Tongue (tissue), 3 donors: ENCODE measurements at places on chromosomes 16 and 17. TPM values are rescaled to one million over a fixed set of nuclear protein-coding genes. Genes with fewer than 3 reads are reported as not detected.

Gene ETV4
- total RNA-seq, result 4.3 TPM

- DNase-seq, result no peak
Measured at GRCh38 chr17:64037802-64038201, 17.4 kb upstream of the ICAM2 start.

DNA sequence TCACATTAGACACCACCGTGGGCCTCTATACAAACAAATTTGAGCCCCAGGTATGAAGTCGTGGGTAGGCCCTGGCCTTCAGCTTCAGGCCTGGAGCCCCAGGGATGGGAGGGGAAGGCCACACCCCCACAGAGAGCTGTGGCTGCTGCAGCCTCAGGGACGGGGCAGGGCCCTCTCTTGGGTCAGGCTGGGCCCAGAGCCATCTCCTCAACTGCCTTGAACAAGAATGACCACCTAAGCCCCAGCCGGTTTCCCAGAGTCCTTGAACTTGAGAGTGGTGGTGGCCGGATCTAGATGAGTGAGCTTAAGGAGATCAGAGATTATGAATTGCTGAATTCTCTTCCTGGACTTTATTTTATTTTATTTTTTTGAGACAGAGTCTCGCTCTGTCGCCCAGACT lies 18.6 kb downstream of the SCNN1B start:
- no peak for DNase-seq

Gene TBC1D3E
- total RNA-seq, result not detected

Gene RUNDC3A
- 5.9 TPM for total RNA-seq

DNA sequence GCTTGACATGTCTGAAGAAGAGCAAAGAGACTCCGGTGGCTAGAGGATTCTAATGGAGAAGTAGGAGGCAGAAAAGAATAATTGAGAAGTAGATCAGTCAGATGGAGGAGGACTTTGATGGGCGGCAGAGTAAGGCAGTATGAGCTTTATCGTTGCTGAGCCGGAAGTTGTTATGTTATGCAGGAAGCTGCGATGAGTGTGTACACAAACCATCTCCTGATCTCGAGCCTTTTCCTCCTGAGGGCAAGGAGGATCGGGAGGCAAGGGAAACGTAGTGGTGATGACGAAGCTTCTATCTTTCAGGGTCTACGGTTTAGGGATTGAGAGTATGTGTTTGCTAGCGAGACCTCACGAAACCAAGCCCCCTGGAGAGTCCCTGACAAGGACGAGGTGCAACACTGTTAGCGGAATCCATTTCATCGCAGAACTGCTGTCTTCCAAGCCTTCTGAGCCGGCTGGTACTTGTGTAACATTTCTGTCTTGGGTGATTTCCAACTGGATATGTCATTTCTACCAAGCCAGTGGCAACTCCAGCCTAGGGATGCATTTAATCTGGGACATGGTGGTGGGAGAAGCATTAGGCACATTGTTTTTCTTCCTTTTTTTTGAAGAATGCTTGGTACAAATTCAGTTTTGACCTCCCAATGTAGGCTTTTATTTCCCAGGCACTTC lies 45.5 kb downstream of the RBFOX1 start:
- peak; percentile 44 for DNase-seq

DNA sequence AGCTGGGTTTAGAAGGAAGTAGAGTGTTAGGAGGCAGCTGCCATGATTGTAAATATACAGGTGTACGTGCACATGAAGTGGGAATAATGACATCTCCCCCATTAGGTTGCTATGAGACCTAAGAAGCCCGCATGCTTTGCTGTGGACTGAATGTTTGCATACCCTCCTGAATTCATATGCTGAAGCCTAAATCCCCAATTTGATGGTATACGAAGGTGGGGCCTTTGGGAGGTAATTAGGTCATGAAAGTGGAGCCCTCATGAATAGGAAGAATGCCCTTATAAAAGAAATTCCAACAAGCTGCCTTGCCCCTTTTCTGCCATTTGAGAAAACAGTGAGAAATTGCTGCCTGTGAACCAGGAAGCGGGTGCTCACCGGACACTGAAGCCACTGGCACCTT lies 44.0 kb downstream of the CCDC182 start:
- DNase-seq, result no peak

DNA sequence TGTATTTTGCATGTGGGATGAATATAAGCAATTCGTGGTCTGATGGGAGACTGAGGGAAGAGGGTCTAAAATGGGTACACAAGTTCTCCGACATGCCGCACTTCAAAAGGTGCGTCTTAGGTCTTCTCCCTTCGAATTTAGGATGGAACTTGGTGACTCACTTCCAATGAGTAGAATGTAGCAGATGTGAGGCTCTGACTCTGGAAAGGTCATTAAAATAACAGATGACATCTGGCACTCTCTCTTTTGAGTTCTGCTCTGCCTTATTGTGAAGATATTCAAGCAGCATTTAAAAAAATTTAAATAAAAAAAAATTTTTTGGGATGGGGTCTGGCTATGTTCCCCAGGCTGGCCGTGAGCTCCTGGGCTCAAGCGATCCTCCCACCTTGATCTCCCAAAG lies 92.7 kb downstream of the TMEM100 start:
- DNase-seq, result no peak

Gene TVP23A
- total RNA-seq, result 1.2 TPM

DNA sequence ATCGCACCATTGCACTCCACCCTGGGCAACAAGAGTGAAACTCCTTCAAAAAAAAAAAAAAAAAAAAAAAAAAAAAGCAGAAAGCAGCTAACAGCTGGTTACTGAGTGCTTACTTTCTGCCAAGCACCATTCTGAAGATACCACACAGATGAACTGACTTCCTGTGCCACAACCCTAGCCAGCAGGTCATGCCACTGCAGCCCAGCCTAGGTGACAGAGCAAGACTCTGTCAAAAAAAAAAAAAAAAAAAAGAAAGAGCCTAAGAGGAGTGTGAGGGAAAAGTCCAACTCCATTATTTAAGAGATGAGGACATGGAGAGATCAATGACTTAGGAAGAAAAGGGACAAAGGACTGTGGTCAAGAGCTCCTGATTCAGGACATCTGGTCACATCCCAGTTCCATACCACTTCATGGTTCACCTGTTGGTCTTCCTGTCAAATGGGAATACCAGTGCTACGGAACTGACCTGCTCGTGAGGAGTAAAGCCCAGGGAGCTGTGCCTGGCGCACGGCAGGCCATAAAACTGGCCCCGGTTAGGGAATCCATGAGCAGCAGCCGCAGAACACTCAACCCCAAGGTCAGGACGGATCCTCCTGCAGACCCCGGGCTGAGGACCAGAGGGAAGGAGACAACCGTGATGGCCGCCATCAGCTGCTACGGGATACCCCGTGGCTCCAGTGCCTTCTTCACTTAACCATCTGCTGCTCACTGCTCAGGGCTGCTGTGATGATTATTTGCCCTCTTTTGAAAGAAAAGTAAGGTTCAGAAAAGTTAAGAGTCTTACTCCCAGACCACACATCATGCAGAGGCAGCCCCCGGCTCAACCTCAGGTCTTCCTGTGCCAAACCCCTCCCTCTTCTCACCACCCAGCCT lies 950 bp downstream of the KLHDC4 start:
- no peak for DNase-seq

Gene CYB561
- total RNA-seq, result 17.4 TPM

- DNase-seq, result no peak
Measured at GRCh38 chr17:27477050-27477888, 21.0 kb downstream of the KSR1 start.

Gene TBC1D3K
- not detected for total RNA-seq

DNA sequence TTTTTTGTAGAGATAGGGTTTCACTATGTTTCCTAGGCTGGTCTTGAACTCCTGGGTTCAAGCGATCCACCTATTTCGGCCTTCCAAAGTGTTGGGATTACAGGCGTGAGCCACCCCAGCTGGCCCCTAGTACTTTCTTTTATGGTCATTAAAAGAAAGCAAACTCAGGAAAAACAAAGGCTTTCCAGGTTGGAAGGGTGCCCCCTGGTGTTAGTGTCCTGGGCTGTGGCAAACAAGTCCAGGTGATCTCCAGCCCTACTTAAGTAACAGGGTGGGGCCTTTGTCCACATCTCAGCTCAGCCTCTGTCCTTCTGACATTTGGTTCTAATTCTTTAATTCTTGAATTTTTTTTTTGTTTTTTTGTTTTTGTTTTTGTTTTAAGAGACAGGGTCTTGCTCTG lies 6.9 kb downstream of the IGFBP4 start:
- DNase-seq, result no peak

DNA sequence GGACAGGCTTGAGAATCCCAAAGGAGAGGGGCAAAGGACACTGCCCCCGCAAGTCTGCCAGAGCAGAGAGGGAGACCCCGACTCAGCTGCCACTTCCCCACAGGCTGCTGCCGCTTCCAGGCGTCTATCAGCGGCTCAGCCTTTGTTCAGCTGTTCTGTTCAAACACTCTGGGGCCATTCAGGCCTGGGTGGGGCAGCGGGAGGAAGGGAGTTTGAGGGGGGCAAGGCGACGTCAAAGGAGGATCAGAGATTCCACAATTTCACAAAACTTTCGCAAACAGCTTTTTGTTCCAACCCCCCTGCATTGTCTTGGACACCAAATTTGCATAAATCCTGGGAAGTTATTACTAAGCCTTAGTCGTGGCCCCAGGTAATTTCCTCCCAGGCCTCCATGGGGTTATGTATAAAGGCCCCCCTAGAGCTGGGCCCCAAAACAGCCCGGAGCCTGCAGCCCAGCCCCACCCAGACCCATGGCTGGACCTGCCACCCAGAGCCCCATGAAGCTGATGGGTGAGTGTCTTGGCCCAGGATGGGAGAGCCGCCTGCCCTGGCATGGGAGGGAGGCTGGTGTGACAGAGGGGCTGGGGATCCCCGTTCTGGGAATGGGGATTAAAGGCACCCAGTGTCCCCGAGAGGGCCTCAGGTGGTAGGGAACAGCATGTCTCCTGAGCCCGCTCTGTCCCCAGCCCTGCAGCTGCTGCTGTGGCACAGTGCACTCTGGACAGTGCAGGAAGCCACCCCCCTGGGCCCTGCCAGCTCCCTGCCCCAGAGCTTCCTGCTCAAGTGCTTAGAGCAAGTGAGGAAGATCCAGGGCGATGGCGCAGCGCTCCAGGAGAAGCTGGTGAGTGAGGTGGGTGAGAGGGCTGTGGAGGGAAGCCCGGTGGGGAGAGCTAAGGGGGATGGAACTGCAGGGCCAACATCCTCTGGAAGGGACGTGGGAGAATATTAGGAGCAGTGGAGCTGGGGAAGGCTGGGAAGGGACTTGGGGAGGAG lies at the start of gene CSF3:
CSF3 (plus strand) TSS at position 436 of the 993 bp plus-strand sequence; CDS start at position 471, 35 bp downstream.
- peak; percentile 80 for DNase-seq

DNA sequence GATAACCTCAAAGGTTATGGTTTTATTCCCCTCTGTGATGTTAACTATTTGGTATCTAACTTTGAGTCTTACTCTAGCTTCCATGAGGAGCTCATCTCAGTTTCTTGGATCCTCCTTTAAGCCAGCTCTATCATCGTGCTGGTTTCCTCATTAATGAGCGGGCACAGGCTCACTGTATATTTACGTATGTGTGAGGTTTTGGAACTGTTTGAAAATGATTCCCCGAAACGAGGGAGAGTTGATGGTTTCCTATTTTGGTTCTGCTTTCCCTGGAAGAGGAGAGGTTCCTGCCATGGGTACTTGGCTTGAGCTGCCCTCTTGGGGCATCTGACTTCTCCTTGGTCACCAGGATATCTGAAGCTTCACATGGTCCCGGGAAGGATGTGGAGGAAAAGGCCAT lies 32.7 kb upstream of the PIK3R6 start:
- no peak for DNase-seq

- DNase-seq, result peak; percentile 79
Measured at GRCh38 chr17:49880291-49881053, 32.6 kb upstream of the TAC4 start.

- DNase-seq, result peak; percentile 50
Measured at GRCh38 chr17:34167354-34167753, 87.7 kb upstream of the CCL2 start.

- peak; percentile 98 for DNase-seq
Measured at GRCh38 chr16:30921748-30922419, 1.5 kb upstream of the FBXL19 start.
